ENCODE measurements at places on chromosomes 16 and 17. TPM values are rescaled to one million over a fixed set of nuclear protein-coding genes. Genes with fewer than 3 reads are reported as not detected.

Gene RUNDC3A
- total RNA-seq = 67.6 TPM

Gene PRSS22
- not detected for total RNA-seq

Gene KRT31
- total RNA-seq = 0.94 TPM

Gene HSBP1
- 101 TPM for total RNA-seq

Gene SPIRE2
- total RNA-seq = 33.5 TPM

Gene AARSD1
- total RNA-seq = 34.1 TPM

Gene MT4
- total RNA-seq = not detected

Gene CRYM
- 84.8 TPM for total RNA-seq

Gene C17orf50
- total RNA-seq = not detected

Gene SLC5A10
- not detected for total RNA-seq

Gene KRT28
- total RNA-seq = not detected

Gene TAOK2
- 55.4 TPM for total RNA-seq

Gene PRSS8
- total RNA-seq = not detected

Gene OTOA
- total RNA-seq = 1.9 TPM

Gene CCL1
- total RNA-seq = not detected

Gene NME1
- total RNA-seq = 44.1 TPM

Gene ST6GALNAC2
- total RNA-seq = not detected

Gene NUP85
- 38.8 TPM for total RNA-seq

Gene KRTAP9-2
- total RNA-seq = not detected

Gene KRT16
- total RNA-seq = not detected

Gene NT5C3B
- total RNA-seq = 93.0 TPM

Gene PIPOX
- total RNA-seq = 4.7 TPM

Gene COL1A1
- 5.0 TPM for total RNA-seq

Gene LPO
- total RNA-seq = not detected

Gene SLFN14
- 0.31 TPM for total RNA-seq

Gene TIMM22
- 11.9 TPM for total RNA-seq

Gene CNTNAP4
- 46.6 TPM for total RNA-seq

Gene TRIM37
- total RNA-seq = 110 TPM

Gene ITGAD
- total RNA-seq = not detected

Gene EVI2B
- 0.63 TPM for total RNA-seq

Gene ABCA8
- total RNA-seq = 3.8 TPM

Gene ACTG1
- 5,254 TPM for total RNA-seq

Measured in parietal lobe (tissue), 2 donors.